ENCODE measurements at places on chromosomes 5 and 9. TPM values are rescaled to one million over a fixed set of nuclear protein-coding genes. Genes with fewer than 3 reads are reported as not detected.

BTNL8 gene
- not detected for total RNA-seq

FOXD4L3 gene
- total RNA-seq, result not detected

DNA sequence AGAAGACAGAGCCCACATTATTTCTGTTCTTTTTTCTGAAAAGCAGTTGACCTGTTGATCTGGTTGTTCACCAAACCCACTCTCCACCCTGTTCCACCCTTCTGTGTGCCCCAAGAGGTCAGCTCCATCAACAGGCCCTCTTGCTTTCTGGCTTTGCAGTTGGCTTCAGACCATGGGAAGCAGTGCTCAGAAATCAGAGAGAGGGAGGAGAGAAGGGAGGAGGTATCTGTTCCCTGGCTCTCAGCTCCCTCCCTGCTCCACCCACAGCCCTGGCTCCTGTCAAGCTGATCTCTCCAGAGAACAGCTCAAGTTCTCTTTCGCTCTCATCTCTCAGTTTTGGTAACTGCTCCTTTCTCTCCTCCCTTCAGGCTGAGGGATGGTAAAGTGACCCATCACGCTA lies 144.2 kb upstream of the RAI14 start:
- DNase-seq, result no peak

DNA sequence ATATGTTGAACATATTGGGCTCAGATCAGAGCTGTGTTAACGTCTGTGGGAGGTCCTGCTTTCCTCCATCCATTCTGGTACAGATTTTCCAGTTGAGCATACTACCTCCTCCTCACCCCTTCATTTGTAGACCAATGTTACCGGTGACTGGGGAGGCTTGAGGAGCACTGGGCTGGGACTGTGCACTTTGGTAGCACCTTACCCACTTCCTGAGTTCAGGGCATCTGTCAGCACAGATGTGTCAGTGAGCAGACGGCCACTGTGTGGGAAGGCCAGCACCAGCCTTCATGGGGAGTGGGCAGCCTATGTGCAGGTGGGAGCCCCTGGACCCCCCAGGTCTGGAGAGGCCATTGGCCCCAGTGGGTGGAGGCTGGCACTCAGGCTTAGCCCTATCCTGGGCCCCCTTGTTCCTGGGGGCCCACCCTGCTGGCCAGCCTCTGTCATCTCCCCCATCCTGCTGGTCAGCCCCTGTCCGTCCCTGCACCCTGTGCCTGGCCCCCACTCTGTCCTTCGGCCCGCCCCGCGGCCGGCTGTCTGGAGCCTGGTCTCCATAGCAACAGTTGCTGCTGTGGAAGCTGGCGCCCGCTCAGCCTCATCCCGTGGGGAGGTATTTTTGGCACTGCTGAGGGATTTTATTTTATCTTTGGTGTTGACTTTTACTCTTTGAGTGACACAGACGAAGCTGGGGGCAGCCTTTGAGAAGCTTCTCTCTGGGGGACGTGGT lies 21.3 kb downstream of the WNK2 start:
- no peak for DNase-seq

PTPN3 gene
- total RNA-seq, result 6.6 TPM

DNA sequence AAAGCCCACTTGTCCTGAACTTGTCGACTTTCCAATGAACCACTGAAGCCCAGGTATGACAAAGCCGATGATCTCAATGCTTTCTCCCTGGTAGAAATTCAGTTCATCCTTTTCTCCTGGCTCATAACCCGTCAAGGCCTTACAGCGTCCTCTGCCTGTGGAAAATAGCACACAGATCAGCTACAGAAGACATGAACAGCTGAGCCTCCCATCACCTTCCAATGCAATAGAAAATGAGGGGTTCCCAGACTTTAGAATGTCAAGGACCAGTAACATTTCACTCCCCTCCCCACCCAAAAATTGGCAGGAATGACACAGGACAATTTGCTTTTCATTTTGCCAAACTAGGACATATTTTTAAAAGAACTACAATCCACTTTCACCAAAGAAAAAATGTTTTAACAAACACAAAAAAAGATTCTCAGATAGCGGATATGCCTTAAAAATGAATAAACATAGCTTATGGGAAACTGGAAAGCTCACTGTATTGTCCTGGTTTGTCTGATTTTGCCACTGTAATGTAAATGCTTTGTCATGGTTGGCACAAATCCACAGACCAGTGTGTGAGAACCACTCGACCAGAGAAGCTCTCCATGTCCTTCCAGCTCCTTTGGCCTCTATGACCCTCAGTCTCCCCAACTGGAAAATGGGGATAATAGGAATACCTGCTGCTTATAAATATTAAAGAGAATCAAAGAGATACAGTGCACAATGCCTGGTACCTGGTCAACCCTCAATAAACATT lies 24.4 kb downstream of the SH3TC2 start:
- no peak for DNase-seq

PTGER4 gene
- total RNA-seq, result 57.3 TPM

DNA sequence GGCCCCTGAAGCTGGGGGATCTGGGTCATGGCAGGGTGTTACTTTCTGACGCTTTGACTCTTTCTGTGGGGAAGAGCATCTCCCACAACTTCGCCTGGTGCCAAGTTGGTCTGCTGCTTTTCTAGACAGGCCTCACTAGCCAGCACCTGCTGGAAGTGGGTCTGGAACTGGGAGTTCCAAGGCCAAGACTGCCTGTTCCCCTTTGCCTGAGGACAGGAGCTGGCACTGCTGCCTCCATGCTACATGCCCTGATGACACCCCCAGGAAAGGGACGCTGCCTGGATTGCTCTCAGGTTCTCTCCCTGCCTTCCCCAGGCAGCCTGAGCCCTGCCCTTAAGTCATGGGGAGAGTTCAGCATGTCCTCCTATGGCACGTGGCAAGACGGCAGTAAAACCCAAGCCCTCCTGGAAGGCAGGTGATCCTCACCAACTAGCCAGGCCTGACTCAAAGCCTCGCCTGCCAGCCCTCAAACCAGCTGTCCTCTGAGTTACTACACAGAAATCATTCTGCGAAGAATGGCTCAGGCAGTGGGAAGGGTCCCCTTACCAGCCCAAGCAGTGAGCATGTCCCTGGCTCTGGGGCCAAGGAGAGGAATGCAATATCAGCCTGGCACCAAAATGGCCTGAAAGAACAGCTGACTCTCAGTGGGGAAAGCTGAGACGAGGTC lies 35.8 kb downstream of the SEC61B start:
- no peak for DNase-seq

SLC36A3 gene
- not detected for total RNA-seq

DNA sequence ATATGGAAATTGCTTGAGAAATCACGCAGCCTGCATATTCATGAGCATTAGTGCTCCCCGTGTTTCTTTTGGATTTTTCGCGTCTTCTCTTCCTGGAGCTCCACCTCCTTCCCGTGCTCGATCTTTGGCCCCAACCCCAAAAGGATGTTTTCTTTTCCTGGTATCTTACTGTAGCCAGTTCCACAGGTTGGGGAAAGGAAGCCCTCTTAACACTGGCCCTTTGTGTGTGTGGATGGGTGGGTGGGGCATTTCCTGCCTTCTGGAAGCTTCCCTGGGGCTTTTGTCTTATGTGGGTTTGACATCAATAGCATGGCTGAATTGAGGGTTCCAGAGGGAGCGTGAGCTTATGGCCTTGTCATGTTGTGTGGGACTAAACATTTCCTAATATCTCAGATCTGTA lies 21.9 kb downstream of the STXBP1 start:
- DNase-seq, result no peak

DNA sequence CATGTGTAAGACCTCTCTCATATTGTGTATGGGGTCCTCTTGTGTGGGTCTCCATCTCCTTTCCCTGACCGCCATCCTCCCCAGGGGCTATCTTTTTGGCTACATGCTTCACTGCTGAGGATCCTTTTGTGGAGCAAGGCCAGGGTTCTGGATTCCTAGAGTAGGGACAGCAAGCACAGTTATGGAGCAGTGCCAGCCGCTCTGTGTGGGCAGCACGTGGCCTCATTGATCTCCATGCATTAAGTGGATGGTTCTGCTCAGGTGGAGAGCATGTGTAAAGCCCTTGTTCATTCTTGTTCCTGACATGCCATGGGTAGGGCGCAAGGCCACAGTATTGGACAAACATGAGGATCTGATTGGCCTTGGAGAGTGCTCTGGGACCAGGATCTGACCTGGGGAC lies 8.9 kb downstream of the PHF2 start:
- no peak for DNase-seq

- DNase-seq, result peak; percentile 62
These were observed 1.2 kb downstream of the ST8SIA4 start for GRCh38 chr5:100901821-100902341.

- DNase-seq, result no peak
These were observed 55.8 kb downstream of the LRSAM1 start for GRCh38 chr9:127506814-127507750.

DNA sequence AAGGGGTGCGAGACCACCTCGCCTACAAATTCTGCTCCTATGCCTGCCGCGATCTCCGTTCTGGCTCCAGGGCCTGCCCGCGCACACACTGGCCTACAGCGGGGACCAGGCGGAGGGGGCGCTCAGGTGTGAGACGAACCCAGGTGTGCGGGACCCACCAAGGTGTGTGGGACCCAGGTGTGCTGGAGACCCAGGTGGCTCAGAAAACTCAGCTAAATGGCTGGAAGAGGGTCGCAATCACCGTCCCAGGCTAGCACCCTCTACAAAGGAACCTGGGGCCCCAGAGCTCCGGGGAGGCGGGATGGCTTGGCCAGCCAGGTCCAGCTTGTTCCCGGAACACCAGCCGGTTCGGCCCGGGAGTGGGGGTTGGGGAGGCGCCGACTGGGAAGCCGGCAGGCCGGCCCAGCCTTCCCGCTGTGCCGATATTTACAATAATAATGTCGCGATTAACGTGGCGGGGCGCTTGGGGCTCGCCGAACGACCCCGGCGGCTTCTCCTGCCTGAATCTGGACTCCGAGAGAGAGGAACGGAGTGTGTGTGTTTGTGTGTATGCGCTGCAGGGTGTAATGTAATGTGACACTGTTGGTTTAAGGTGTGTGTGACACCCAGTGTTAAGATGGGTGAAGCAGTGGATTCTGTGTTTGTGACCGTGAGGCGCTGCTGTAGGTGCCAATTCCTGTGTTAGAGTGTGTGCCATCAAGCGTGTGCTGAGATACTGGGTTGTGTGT lies 1.4 kb downstream of the PCDH1 start:
- no peak for DNase-seq

GRCh38 chr5:55304584-55304983 lies 2.9 kb downstream of the DHX29 start:
- DNase-seq, result no peak

CAMSAP1 gene
- total RNA-seq, result 43.3 TPM

- DNase-seq, result no peak
These were observed 736.9 kb downstream of the TLE1 start for GRCh38 chr9:80952363-80952922.

GRCh38 chr5:127192836-127193338 lies 97.7 kb upstream of the MEGF10 start:
- DNase-seq, result no peak

DNA sequence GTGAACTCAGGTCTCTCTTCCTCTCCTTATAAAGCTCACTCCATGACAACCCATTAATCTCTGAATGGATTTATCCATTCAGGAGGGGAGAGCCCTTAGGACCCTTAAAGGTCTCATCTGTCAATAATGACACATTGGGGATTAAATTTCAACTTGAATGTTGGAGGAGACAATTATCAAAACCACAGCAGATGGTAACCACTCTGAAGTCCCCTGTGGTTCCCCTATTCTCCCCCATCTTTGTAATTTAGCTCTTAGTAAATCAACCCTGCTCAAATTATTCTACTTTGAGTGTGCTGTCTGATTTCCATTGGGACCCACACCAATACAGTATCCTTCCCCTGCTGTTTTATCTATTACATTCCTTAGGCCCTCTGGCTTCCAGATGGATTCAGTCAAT lies 72.0 kb upstream of the RAI14 start:
- DNase-seq, result no peak

GRCh38 chr5:149211566-149211965 lies 60.1 kb upstream of the AFAP1L1 start:
- no peak for DNase-seq

GRCh38 chr5:177023303-177023664 lies 788 bp downstream of the ZNF346 start:
- peak; percentile 1 for DNase-seq

SHC3 gene
- not detected for total RNA-seq

- no peak for DNase-seq
These were observed 479.7 kb downstream of the CETN3 start for GRCh38 chr5:89929834-89930233.

- DNase-seq, result no peak
These were observed 8.1 kb downstream of the BARHL1 start for GRCh38 chr9:132590318-132591182.

- no peak for DNase-seq
These were observed 32.1 kb downstream of the PWWP2A start for GRCh38 chr5:160087199-160087598.

NR5A1 gene
- total RNA-seq, result not detected

- no peak for DNase-seq
These were observed 151.2 kb upstream of the ADRA1B start for GRCh38 chr5:159765135-159765433.

SMIM33 gene
- total RNA-seq, result 0.39 TPM

DNA sequence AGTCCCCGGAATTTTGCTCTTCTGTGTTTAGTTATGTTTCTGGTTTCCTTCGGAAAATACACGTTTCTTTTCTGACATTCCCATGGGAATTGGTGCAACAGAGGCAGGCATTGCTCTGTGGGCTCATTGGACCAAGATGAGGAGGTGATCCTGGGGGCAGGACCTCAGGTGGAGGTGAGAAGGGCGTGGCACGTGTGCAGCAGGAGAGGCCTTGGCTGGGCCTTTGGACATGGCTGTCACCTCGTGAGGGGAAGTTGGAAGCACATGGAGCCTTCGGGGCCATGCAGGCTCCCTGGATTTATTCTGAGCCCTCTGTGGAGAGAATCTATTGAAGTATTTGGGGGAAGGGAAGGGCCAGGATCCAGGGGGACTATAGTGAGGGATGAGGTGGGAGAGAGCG lies 44.5 kb downstream of the WNK2 start:
- no peak for DNase-seq

DNA sequence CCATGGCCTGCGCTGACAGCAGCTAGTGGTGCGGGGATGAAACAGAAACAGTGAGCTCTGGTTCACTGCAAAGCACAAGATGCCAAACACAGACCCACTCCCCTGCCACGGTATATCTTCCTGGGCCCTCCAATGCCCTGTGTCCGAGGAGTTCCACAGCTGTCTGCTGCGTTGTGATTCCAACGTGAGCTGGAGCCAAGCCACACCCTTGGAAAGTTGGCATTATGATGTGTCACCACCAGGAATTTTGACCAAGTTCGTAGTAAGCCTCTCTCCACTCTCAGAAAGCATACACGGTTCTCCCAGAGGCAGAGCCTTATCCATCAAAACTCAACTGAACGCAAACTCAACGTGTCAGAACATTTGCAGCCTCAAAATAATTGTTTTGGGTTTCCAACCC lies 55.6 kb downstream of the MACROH2A1 start:
- DNase-seq, result no peak

HRH2 gene
- 94.7 TPM for total RNA-seq

DNA sequence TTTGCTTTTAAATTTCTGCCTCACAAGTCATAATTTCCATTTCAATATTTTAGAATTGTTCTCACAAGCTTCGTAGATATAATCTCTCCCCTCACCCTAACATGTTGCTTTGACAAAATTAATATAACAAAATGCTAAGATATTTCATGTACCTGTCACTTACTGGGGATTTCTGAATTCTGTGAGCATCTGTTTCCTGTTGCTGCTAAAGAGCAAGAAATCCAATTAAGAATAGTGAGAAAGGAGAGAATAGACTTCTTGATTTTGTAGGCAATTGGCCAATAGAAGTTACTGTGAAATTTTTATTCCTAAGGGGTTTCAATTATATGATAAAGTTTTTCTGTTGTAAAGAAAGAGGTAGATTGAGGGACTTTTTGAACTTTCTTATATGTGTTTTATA lies 796.5 kb upstream of the ARRDC3 start:
- DNase-seq, result no peak

- DNase-seq, result no peak
These were observed 33.0 kb downstream of the ERGIC1 start for GRCh38 chr5:172866802-172867748.
